ENCODE measurements at places on chromosomes 5 and 9.

DNA sequence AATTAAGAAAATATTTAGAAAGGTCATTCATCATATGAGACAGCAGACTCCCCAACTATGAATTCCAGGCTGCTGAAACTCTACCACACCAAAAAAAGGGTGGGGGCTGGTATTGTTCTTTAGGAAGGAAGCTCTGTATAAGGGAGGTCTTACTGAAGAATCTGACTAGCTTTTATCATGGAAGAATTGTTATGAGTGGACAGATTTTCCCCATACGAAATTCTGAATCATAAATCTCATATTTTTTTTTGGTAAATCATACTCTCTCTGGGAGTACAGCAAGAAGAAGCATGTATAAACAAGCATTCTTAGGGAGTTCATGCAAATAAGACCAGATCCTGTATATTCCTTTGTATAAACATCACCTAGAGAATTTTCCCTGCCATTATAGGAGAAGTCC, 220.0 kb downstream of the SLC12A2 start:
- DNase-seq, result no peak

DNA sequence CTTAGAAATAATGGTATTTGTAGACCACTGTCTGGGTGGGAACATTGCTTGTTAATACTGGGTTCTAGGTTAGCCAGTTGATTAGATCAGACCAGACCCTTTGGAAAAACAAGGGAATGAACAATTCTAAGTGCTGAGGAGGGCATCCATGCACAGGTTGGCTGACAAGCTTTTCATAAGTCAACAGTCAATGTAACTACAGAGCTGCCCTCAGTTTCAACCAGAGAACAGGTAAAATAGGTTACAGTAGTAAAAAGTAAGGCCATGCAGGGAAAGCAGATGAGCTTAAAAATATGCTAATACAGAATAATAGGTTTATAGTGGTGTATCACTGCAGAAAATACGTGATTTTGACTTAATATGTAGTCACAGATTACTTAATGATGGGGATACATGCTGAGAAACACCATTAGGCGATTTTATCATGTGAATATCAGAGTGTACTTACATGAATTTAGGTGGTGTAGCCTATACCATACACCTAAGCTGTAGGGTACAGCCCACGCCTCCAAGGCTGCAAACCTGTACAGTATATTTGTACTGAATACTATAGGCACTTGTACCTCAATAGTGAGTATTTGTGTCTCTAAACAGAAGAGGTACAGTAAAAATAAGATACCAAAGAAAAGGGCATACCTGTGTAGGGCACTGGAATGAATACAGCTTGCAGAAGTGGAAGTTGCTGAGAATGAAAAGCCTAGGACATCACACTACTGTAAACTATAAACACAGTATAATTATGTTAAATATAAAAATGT, 6.1 kb upstream of the FGF18 start:
- DNase-seq, result no peak

DNA sequence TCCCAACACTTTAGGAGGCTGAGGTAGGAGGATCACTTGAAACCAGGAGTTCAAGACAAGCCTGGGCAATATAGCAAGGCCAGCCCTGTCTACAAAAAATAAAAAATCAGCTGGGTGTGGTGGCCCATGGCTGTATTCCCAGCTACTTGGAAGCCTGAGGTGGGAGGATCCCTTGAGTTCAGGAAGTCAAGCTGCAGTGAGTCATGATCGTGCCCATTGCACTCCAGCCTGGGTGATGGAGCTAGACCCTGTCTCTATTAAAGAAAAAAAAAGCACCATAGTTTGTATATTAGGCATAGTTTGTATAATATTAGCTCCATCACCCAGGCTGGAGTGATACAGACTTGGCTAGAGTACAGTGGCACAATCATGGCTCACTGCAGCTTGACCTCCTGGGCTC, 9.6 kb upstream of the NME5 start:
- no peak for DNase-seq

DNA sequence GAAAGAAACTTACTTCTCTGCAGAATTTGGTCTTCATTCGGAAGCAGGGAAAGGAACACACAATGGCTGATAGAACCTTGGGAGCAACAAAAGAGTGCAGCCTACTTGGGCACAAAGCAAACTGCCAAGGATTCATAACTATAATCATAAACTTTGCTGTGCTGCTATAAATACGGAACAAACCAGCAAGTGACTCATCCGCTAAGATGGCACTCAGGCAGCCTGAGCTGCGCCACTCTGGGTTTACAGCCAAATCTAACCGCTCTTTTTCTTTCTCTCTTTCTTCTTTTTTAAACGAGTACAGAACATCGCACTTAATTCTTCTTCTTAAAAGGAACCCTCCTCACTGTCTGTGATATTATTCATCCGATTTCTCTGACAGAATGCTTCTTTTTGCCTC, 81.1 kb downstream of the PTPN3 start:
- DNase-seq, result no peak

DNA sequence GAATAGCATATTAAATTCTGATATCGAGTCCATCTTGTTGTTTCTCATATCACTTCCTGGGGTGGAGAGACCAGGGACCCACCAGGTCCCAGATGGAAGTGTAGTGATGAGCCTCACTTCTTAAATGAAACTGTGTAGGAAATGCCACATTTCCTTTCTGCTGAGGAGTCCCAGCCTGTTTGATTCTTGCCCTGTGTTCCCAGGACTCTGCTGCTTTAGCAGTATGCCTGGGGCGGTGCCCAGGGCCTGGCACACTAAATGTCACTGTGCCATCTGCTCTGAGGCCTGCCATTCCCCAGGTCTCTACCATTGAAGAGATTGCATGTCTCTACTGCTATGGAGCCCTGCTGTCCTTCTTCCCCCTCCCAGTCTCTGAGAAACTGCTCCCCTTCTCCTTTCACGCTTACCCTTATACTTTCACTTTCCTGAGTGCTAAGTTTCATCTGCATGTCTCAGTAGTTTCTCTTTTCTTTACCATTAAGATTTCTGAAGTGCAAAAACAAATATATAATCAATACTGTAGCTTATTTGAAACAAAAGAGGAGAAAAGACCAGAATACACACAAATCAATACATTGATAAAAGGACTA, 260.4 kb downstream of the GABRB2 start:
- no peak for DNase-seq

- no peak for DNase-seq
These were observed 403.2 kb upstream of the PTGER4 start for GRCh38 chr5:40276426-40277102.

- no peak for DNase-seq
These were observed 40.8 kb upstream of the ORM1 start for GRCh38 chr9:114282104-114282485.

GRCh38 chr5:63687854-63688516, 274.3 kb downstream of the HTR1A start:
- no peak for DNase-seq

GRCh38 chr5:115452536-115453235, 91.9 kb downstream of the FEM1C start:
- no peak for DNase-seq

- DNase-seq, result no peak
These were observed 17.2 kb downstream of the NKX2-5 start for GRCh38 chr5:173217626-173218397.

- no peak for DNase-seq
These were observed 34.0 kb downstream of the PTPN3 start for GRCh38 chr9:109463924-109464625.

DNA sequence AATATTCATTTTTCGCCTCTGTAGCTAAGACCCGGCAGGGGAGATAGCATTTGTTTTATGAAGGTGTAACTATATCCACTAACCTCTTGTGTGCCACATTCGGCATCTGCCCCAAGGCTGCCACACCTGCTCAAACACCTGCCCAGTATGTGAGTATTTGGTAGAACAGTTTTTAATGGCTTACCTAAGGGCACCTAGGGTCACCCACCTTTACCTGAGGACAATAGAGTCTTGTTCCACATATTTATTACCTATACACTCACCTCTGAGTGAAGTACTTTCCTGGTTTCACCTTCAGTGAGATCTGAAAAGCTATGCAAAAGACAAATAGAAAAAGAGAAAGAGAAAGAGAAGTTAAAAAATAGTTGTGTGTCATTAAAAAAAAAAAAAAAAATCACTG, 68.0 kb upstream of the PIP5K1B start:
- no peak for DNase-seq

GRCh38 chr5:3354606-3355005, 241.0 kb upstream of the IRX1 start:
- no peak for DNase-seq

- no peak for DNase-seq
These were observed 39.0 kb downstream of the SHB start for GRCh38 chr9:38029915-38030638.

DNA sequence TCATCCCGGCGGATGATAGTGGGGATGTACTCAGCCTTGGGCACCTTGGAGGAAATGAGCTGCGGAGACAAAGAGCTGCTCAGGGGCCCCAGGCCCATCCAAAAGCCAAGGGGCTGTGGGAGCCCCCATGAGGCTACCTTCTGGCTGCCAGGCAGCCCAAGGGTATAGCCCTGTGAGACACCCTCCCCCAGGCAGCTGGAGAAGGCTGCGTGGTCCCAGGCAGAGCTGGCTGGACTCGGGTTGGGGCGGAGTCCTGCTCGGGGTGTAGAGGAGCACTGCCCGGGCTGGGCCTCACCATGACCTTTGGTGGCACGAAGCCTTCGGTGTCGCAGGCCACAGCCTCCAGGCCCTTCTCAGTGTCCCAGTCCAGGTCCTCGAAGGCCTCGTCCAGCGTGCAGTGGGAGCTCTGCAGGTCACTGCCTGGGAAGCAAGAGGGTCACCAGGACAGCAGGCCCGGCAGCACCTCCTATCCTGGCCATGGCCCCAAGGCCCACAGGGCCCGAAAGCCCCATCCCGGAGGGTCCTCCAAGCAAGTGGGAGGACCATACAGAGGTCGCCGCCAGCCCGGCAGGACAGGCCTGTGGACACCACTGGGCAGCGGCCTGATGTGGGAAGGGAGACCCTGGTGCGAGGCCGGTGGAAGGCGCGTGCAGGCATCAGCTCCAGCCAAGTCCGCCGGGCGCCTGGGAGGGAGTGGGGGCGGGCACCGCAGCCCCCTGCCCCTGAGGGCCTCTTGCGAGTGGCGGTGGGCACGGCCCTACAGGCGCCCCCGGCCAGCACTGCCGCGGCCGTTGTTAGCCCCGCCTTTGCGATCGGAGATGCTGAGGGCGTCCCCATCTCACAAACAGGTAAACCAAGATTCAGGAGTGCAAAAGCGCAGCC, 6.1 kb downstream of the NSMF start:
- DNase-seq, result no peak

DNA sequence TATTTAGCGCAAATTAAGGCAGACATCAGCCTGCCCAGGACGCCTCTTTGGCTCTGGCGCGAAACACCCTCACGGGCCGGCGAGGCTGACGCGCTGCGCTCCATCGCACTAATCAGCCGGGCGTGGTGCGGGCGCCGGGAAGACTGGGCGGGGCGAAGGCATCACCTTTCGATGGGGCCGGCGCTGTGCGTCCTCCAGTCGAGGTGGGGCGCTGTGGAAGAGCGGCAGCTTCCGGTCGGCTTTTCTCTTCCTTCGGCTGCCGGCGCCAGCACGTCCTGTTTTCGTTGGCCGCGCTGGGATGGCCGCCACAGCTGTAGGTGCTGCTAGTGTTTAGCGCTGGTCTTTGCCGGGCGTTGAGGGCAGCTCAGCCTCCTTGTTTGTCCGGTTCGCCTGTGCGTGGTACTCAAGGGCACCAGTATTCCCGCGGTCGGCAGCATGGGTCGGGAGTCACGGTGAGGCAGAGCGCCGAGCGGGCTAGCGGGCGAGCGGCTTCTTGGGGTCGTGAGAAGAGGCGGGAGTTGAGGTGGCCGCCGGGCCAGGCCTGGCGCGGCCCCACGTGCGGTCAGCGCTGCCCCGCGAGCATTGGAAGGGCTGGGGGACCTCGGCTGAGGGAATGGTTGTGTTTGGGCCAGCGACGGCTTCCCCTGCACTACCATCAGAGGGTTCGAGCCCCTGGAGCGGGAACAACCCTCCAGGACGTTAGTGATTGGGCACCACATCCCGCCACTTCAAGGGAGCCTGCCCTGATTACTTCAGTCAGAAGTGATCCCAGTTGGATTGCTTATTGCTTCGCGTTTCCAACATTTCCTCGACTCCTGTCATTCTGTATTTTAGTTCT, at the start of gene DDX46:
TSS of gene DDX46 (plus strand) at position 276 of the 838 bp plus-strand sequence. CDS start at position 436, 160 bp downstream.
- DNase-seq, result peak; percentile 91

DNA sequence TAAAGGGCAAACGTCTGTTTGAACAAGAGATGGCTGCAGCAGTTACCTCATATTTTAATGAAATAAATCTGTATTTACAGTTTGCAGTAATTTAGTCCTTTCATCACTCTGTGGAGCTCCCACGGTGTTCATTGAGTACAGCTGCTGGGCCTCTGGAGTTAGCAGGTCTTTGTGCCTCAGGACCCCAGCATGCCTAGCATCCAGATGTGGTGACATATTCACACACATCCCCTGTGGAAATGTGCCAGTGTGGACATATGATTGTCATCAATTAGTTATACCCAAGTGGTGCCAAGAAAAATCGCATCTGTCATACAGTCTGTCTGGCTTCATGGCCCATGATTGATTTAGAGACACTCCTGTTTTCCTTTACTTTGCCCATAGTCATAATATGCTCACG, 77.3 kb downstream of the NNT start:
- no peak for DNase-seq

DNA sequence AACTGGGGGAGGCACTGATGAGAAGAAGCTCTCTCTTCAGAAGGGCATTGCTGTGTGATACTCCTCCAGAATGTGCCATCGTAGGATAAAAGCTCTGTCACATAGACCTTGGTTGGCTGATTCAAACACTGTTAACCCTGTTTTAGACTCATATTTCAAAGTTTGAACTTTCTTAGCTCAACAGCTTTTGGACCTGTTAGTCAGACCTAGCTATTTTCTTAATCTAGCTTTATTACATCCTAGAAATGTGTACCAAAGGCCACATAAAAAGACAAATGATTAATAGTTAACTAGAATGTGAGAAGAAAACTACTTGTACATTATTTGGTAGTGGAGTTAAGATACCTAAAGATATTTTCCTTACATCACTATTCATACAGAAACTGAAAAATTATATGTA, 4.3 kb downstream of the RHOBTB3 start:
- DNase-seq, result no peak

- DNase-seq, result no peak
These were observed 7.2 kb upstream of the RPL26L1 start for GRCh38 chr5:172952034-172952511.

GRCh38 chr5:151158287-151158661, 695 bp upstream of the ANXA6 start:
- DNase-seq, result no peak

DNA sequence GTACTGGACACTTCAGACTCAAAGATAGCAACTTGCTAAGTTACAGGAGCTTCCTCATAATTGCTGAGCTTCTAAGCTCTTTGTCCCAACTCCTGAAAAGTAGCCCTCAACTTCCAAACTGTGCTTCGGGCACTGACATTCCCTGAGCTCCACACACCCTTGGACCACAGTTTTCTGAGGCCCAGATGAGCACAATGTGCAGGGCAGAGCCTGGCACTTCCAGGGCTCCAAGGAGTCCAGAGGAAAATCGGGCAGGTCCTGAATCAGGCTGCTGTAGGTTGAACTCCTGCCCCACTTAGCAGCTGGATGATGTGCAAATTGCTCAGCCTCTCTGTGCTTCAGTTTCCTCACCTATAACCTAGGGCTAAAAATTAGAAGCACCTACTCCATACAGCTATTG, 54.6 kb upstream of the KCNIP1 start:
- no peak for DNase-seq
